ENCODE measurements at places on chromosomes 2 and 18. TPM values are rescaled to one million over a fixed set of nuclear protein-coding genes. Genes with fewer than 3 reads are reported as not detected.
A peak's percentile ranks its signal among the peaks of the same experiment; 100 is the strongest.

Gene NT5DC4
- not detected for total RNA-seq

- DNase-seq, result no peak
- H3K27me3 ChIP-seq, result no peaks in the 10 kb centered on the region
- no peaks in the 10 kb centered on the region for H3K36me3 ChIP-seq
- no peak overlapping the region for H3K4me3 ChIP-seq
- H3K27ac ChIP-seq, result no peak overlapping the region
- no peaks in the 10 kb centered on the region for H3K4me1 ChIP-seq
Observed at GRCh38 chr18:7598167-7599047, 31.3 kb downstream of the PTPRM start.

Gene HOXD3
- not detected for total RNA-seq

DNA sequence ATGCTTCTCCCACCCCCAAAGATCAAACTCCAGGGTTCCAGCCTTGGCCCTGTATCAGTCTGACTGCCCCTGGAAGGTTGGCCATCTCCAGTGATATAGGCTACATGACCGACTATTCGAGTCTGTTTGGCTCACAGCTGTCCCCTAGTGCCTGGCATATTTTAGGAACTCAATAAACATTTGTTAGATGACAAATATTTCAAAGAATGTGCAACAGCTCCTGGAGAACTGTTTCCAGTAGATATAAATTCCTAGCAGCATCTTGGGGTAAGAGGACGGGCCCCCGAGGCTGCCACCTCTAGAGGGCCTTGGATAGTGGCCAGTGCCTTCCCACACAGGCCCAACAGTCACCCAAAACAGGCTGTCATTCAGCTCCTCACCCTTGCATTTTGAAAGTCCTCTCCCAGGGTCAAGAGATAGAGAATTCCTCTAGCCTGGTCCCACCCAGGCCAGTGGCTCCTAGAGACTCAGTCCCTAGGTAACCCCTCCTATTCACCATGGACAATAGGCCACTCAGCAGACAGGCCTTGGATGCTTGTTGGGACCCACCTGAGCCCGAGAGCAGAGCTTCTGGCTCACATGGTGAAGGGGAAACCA is 45.1 kb upstream of the ATP6V1B1 start:
- DNase-seq, result no peak
- H3K4me3 ChIP-seq, result no peak overlapping the region
- peaks cover 9% of the 10 kb centered on the region for H3K27me3 ChIP-seq
- H3K36me3 ChIP-seq, result no peaks in the 10 kb centered on the region
- no peak overlapping the region for H3K27ac ChIP-seq

Gene CHPF
- total RNA-seq, result 44.0 TPM

Gene MEP1B
- total RNA-seq, result not detected

DNA sequence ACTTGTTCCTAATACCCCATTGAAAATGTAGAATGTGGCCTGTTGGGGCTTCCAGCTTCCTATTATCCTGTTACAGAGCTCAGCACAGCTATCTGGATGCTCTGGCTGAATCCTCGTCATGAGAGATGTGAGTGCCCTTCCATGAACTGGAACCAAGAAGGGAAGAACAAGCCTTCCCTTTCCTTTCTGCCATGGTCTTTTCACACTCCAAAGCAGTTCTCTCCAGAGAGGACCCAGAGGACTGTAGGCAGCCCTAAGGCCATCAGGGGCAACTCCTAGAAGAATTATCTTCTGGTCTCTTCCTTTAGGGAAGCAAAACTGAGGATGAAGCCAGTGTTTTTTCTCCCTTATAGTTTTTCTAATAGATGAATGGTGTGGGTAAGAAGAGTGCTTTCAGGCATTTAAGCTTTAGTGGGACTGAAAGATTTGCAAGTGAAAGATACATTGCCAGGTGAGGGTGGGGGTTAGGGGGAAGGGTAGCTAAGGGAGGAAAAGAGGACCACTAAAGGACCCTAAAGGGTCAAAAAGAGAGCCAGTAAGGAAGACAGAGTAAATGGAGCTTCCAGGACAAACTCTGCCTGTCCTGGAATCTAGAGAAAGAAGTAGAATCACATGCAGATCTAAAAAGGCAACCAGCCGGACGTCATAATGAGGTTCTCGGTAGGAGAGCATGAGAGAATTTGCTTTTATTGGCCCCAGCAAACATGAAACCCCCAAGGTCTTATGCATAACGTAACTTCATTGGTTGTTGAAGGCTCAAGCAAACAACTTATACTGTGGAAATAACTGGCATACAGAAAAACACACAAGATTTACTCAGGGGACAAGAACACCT is 12.4 kb upstream of the XPO1 start:
- no peak overlapping the region for H3K27ac ChIP-seq
- H3K27me3 ChIP-seq, result no peaks in the 10 kb centered on the region
- H3K36me3 ChIP-seq, result no peaks in the 10 kb centered on the region
- H3K4me1 ChIP-seq, result no peaks in the 10 kb centered on the region
- DNase-seq, result no peak
- no peak overlapping the region for H3K4me3 ChIP-seq

Gene CHST9
- 9.2 TPM for total RNA-seq

Gene ANKRD53
- 0.36 TPM for total RNA-seq

Gene IMPA2
- 35.8 TPM for total RNA-seq

Gene MRPS9
- total RNA-seq, result 54.5 TPM

GRCh38 chr2:3492951-3493614 is 26.2 kb downstream of the ADI1 start:
- no peaks in the 10 kb centered on the region for H3K27me3 ChIP-seq
- no peak for DNase-seq
- peaks cover 7% of the 10 kb centered on the region for H3K36me3 ChIP-seq
- H3K27ac ChIP-seq, result no peak overlapping the region
- H3K4me1 ChIP-seq, result no peaks in the 10 kb centered on the region

- no peaks in the 10 kb centered on the region for H3K4me1 ChIP-seq
- H3K27ac ChIP-seq, result no peak overlapping the region
- H3K36me3 ChIP-seq, result no peaks in the 10 kb centered on the region
- no peaks in the 10 kb centered on the region for H3K27me3 ChIP-seq
- DNase-seq, result no peak
- H3K4me3 ChIP-seq, result no peak overlapping the region
Observed at GRCh38 chr18:9066817-9067306, 35.6 kb upstream of the NDUFV2 start.

DNA sequence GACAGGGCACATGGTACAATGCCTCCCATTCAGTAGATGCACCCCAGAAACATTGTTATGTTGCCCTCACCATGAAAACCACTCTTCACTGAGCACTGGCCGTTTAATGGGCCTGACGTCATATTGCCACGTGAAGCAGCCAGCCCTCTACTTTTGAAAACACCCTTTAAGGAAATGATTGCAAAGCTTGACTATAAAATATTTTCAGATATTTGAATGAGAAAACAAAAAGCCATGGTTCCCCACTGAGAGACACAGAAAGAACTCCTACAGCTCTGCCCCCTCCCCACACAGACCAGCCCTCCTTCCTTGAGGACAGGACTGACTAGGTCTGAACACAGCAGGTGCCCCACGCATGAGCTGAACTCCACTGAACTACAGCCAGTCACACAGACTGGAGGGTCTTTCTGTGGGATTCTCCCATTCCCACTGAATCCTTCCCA is 349.1 kb downstream of the ANAPC1 start:
- H3K4me3 ChIP-seq, result no peak overlapping the region
- H3K27ac ChIP-seq, result no peak overlapping the region
- no peaks in the 10 kb centered on the region for H3K27me3 ChIP-seq
- H3K4me1 ChIP-seq, result peaks cover 10% of the 10 kb centered on the region
- H3K36me3 ChIP-seq, result no peaks in the 10 kb centered on the region

DNA sequence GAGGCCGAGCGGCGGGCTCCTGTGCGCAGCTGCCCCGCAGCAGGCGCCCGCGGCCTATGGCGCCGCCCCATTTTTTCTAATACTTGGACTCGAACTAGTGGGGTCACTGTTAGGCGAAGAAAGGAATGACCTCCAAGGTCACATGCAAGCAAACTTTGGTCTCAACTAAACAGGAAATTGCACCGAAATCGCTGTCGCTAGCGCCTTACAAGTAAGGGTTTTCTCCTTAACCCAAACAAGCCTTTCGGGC is 339 bp downstream of the ACAA2 start:
- no peaks in the 10 kb centered on the region for H3K27me3 ChIP-seq
- DNase-seq, result peak; percentile 57
- H3K4me1 ChIP-seq, result peaks cover 8% of the 10 kb centered on the region
- H3K36me3 ChIP-seq, result 0 out of 2 replicates have a peak, but pooled peaks cover 8% of the 10 kb centered on the region
- peak overlapping the region; percentile 83 for H3K4me3 ChIP-seq
- H3K27ac ChIP-seq, result peak overlapping the region; percentile 93

DNA sequence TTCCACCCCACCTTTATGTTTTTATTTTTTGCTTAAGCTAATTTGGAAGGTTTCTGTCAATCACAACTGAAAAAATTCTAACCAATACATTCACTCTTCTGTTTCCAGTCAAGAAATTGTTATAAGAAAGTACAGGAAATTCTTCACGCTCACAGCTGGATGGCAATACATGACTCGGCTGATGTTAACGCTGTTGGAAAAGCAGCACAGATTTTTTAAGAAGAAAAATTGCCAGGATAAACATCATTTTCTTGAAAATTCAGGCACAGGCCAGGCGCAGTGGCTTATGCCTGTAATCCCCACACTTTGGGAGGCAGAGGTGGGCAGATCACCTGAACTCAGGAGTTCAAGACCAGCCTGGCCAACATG is 46.1 kb downstream of the STPG4 start:
- DNase-seq, result no peak
- H3K27ac ChIP-seq, result no peak overlapping the region
- no peaks in the 10 kb centered on the region for H3K36me3 ChIP-seq
- no peak overlapping the region for H3K4me3 ChIP-seq

Gene ATOH8
- total RNA-seq, result 98.9 TPM

DNA sequence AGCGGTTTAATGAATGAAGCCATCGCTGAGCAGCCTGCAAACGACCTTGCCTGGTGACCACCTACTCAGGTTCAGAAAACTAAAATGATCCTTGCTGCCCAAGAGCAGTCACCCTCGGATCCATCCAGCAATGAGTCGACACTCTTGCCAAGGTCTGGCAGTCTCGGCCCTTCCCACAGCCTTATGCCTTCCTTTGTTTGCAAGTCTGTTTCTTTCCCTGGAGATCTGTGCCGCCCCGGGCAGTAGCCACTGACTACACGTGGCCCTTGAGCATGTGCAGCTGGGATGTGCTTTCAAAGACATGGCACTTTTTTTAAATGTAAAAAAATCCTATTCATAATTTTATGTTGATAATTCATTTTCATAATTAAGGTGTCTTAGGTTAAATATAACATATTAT is 37.2 kb upstream of the SLC35G4 start:
- no peak for DNase-seq
- no peak overlapping the region for H3K4me3 ChIP-seq
- H3K27ac ChIP-seq, result no peak overlapping the region
- H3K36me3 ChIP-seq, result no peaks in the 10 kb centered on the region
- no peaks in the 10 kb centered on the region for H3K27me3 ChIP-seq
- H3K4me1 ChIP-seq, result no peaks in the 10 kb centered on the region

All from SJCRH30 (cell line).